ENCODE measurements at places on chromosomes 13 and 19.

- DNase-seq = no peak
Measured at GRCh38 chr19:13765395-13766094, 1.2 kb downstream of the MRI1 start.

DNA sequence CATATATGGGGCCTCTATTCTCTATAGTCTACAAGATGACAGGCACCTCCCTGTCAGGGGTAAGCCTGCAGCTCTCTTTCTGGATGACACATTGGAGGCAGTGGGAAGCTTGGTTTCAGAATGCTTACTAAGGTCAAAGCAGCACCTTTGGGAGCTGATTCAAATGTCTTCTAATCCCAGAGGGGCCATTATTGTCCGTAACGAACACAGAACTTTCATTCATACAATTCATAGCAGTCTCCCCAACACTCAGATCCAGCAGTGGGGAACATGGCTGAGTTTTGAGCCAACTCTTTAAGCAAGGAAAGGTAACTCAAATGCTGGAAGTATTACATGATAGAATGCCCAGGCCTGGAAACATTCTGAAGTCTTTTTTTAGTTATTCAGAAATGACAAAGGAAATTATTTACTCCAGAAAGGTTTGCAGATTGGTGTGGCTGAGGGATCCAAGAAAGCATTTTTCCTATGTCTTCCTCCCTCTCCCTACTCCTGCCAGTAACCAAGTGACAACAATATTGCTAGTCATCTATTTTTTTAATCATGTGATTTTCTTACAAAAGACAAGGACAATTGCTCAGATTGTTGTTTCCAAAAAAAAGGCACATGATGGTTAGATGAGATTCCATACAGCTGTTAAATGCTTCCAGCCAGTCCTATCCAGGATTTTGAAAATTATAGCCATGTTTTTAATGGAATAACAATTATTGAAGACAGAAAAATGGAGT lies 118.7 kb downstream of the FOXO1 start:
- DNase-seq = no peak

GRCh38 chr19:18785179-18786124 lies 5.7 kb downstream of the COMP start:
- DNase-seq = peak; percentile 42

DNA sequence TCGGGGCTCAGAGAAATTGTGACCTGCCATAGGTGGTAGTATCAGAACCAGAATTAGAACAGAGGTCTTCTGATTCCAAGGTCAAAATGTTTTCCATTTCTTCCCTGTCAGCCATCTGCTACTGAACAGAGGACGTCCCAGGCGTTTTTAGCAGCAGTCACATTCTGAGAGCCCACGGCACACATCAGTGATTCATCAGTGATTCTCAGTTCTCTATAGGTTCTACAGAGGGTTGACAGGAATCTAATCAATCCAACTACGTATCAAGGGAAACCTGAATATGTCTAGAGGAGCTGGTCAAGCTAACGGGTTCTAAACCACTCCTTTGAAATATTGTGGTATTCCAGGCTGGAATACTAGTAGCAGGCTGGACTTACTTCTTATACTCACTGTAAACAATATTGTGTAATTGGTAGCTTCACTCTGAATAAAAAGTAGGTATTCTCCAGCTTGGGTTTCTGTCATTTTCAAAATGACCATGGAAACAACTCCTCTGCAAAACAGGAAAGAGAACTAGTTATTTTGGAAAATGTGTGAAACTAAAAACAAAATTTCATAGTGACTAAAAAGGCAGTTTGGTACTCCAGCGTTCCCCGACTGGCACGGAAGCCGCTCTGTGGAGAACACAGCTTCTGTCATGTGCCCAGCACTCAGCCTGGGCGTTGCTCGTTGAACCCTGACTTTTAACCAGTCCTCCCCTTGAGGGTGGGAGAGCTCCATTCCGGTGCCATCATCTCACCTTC lies 43.2 kb downstream of the FLT3 start:
- no peak for DNase-seq

GRCh38 chr13:39557285-39557955 lies 45.6 kb downstream of the LHFPL6 start:
- no peak for DNase-seq

DNA sequence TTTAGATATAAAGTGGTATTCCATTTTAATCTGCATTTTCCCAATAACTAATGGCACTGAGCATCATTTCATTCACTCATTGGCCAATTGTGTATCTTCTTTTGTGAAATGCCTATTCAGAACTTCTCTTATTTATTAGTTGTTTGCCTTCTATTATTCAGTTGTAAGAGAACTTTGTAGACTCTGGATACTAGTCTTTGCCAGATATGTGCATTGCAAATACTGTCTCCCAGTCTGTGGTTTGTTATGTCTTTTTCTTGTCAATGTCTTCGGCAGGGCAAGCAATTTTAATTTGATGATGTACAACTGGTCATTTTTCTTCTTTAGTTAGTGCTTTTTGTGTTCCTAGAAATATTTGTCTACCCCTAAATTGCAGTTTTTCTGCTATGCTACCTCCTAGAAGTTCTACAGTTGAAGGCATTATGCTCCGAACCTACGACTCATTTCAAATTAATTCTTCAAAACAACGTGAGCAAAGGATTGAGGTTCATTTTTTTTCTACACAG lies 115.9 kb downstream of the TSHZ3 start:
- no peak for DNase-seq
